ENCODE measurements at places on chromosomes 16 and 17. TPM values are rescaled to one million over a fixed set of nuclear protein-coding genes. Genes with fewer than 3 reads are reported as not detected.

Gene NPIPA2
- not detected for total RNA-seq

Gene AHSP
- total RNA-seq, result not detected

Gene FKBP10
- 11.0 TPM for total RNA-seq

Gene TBX21
- total RNA-seq, result 0.85 TPM

Gene MMP28
- total RNA-seq, result 85.3 TPM

Gene SHISA9
- total RNA-seq, result not detected

Gene CACNG1
- not detected for total RNA-seq

GRCh38 chr17:55086635-55087058, 118.1 kb downstream of the STXBP4 start:
- no peaks in the 10 kb centered on the region for H3K36me3 ChIP-seq
- H3K27ac ChIP-seq, result no peak overlapping the region
- DNase-seq, result no peak
- H3K27me3 ChIP-seq, result no peaks in the 10 kb centered on the region
- no peaks in the 10 kb centered on the region for H3K4me1 ChIP-seq

GRCh38 chr17:38653230-38653629, 21.5 kb downstream of the EPOP start:
- no peaks in the 10 kb centered on the region for H3K4me1 ChIP-seq
- H3K36me3 ChIP-seq, result no peaks in the 10 kb centered on the region
- DNase-seq, result no peak

DNA sequence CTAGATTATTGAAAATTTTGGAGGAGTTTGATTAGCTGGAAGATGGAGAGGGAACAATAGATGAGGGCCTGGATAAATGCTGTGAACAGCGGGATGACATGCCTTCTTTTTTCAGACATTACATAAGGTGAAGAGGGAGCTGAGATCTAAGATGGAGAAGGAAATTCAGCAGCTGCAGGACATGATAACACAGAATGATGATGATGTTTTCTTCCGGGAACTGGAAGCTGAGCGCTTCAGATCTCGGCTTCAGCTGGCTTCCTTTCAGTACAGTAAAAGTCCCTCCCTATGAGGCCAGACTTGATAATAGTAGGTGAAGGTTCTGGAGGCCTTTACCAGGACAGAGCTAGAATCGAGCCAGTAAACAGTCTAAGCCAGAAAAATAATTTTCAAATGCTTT, 30.7 kb downstream of the CEP95 start:
- no peaks in the 10 kb centered on the region for H3K27me3 ChIP-seq
- H3K36me3 ChIP-seq, result peaks cover 93% of the 10 kb centered on the region
- no peak overlapping the region for H3K27ac ChIP-seq
- no peaks in the 10 kb centered on the region for H3K4me1 ChIP-seq
- no peak for DNase-seq

- no peaks in the 10 kb centered on the region for H3K27me3 ChIP-seq
- no peak for DNase-seq
- H3K36me3 ChIP-seq, result no peaks in the 10 kb centered on the region
- H3K27ac ChIP-seq, result no peak overlapping the region
- no peaks in the 10 kb centered on the region for H3K4me1 ChIP-seq
Observed at GRCh38 chr17:17424552-17424951, 52.2 kb upstream of the MED9 start.

DNA sequence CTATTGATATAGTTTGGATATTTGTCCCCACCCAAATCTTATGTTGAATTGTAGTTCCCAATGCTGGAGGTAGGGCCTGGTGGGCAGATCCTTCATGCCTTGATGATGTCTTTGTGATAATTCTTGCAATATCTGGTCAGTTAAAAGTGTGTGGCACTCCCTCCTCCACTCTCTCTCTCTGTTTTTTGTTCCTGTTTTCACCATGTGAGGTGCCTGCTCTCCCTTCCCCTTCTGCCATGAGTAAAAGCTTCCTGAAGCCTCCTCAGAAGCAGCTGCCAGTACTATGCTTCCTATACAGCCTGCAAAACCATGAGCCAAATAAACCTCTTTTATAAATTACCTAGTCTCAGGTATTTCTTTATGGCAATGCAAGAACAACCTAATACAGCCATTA, 47.3 kb downstream of the TOM1L2 start:
- H3K36me3 ChIP-seq, result no peaks in the 10 kb centered on the region
- no peaks in the 10 kb centered on the region for H3K27me3 ChIP-seq
- no peak overlapping the region for H3K27ac ChIP-seq
- DNase-seq, result no peak
- H3K4me3 ChIP-seq, result no peak overlapping the region

GRCh38 chr17:42774066-42774745, 957 bp downstream of the VPS25 start:
- H3K27me3 ChIP-seq, result no peaks in the 10 kb centered on the region
- H3K36me3 ChIP-seq, result no peaks in the 10 kb centered on the region
- H3K27ac ChIP-seq, result no peak overlapping the region
- peaks cover 5% of the 10 kb centered on the region for H3K4me1 ChIP-seq

- DNase-seq, result no peak
- H3K27ac ChIP-seq, result no peak overlapping the region
- no peaks in the 10 kb centered on the region for H3K36me3 ChIP-seq
- H3K4me3 ChIP-seq, result no peak overlapping the region
- H3K4me1 ChIP-seq, result no peaks in the 10 kb centered on the region
- no peaks in the 10 kb centered on the region for H3K27me3 ChIP-seq
Observed at GRCh38 chr16:59148056-59148768, 414.1 kb upstream of the GOT2 start.
